ENCODE measurements at places on chromosomes 16 and 17.

- DNase-seq, result no peak
These were observed 229.4 kb downstream of the XYLT1 start for GRCh38 chr16:17241264-17241835.

- no peak for DNase-seq
These were observed 83.9 kb downstream of the NT5M start for GRCh38 chr17:17387017-17387497.

DNA sequence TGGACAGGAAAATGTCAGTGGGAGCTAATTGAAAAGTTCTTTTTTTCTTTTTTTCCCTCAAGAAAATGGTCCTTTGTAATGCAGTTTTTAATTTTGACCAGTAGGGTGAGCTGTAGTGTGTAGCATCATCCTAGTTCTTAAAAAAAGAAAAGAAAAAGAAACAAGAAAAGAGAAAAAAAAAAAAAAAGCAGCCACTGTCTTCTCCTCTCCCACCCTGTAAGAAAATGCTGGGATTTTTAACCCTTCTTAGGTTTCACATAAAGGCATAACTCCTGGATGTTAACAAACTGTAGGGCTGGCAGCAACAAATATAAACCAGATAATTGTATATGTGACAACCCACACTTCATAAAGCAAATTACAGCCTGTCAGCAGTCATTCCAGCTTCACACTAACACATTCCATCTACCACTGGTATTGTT, 78.1 kb downstream of the SKAP1 start:
- DNase-seq, result no peak

DNA sequence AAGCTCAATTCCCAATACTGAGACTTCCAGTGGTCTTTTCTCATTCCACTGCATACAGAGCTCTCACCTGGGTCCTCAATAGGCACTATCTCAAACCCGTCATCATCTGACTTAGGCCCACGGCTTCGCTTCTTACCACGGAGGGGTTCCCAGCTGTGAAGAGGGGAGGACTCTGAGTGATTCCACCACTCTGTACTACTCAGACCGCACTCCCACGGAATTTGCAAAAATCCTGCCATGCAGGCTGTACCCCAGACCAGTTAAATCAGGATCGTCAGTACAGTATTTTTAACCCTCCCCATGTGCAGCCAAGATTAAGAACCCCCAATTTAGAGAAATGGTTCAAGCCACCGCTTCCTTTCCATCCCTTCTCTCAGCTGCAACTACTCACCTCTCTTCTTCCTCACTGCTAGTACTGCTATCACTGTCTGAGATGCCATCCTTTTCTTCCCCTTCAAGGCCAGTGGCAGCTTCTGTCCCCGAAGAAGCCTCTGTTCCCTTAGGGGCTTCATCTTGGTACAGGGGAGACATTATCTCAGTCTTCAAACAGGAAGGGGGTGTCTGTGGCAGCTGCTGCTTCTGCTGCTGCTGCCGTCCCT, 6.2 kb upstream of the PSMC5 start:
- DNase-seq, result no peak

DNA sequence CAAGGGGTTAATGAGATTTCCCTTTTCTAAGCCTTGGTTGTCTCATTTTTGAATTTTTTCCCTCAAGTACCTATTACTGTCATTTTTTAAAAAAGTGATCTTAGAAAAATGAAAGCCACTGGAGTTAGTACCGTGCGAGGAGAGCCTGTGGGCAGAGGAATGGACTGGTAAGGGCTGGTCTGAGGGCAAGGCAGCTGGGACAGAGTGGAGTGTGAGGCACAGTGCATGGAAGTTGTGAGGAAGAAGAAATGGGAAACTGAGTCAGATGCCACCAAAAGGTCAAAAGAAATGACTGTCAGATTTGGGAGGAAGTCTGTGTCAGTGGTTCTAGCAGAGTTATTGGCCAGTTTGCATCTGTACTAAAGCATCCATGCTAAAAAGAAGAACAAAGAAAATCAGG, 8.2 kb downstream of the RASD1 start:
- no peak for DNase-seq

GRCh38 chr16:88522276-88522949, 47.8 kb upstream of the ZC3H18 start:
- DNase-seq, result no peak

GRCh38 chr17:68627956-68628575, 26.9 kb upstream of the FAM20A start:
- DNase-seq, result no peak

DNA sequence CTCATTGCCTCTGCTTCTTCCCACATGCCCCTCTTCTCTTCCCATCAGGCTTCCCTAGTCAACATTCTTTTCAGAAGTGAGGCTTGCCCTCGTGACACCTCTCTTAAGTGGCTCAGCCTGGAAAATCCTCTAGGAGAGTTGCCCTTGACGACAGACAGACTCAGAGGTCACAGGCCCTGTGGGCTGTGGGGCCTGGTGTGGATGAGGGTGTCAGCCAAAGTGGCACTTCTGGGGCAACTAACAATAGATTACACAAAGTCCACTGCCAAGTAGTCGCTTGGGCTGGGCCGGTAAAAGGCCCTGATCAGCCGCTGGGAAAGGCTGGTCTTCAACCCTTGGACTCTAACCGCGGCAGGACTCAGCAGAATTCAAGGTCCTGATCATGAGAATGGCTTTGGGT, 33.7 kb upstream of the METTL16 start:
- no peak for DNase-seq

DNA sequence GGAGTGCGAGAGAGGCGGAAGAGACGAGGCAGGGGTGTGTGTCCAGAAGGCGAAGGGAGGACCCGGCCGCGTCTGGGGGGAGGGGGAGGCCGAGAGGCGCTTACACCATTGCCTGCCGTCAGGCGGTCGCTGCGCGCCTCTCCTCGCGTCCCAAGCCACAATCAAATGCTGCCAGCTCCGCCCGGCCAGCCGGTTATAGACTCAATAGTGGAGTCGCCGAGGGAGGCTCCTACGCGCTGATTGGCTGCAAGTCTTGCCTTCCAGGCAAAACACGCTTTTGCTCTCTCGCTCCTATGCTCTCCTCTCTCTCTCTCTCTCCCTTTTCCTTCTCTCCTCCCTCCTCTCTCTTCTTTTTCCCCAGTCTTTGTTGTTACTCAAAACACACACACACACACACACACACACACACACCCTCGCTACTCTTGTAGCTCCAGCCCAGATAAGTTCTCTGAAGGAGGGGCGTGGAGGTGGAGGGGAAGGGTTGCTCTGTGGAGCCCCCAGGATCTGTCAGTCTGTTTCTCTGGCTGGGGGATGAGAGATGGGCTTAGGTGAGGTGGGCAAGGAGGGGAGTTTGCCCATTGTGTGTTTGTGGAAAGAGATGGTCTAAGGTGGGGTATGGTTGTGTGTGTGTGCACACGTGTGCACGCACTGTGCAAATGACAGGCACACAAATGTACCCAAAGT, at the start of gene DLX3:
TSS of gene DLX3 (minus strand) at position 170 of the 684 bp plus-strand sequence. CDS start 226 bp downstream, outside the sequence.
- no peak for DNase-seq

DNA sequence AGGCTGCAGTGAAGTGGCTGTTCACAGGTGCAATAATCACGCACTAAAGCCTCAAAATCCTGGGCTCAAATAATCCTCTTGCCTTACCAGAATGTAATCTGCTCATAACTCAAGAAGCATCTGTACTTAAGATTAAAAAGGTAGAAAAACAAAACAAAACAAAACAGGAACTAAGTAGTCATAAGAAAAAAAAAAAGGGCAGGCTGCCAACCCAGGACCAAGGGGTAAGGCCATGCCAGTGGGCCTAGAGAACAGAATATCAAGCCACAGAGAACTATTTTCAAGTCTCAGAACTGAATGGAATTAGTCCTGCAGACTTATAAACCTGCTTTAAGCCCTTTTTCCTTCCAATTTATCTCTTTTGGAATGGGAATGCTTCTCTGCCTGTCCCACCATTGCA, 64.8 kb upstream of the TBC1D3K start:
- DNase-seq, result no peak

DNA sequence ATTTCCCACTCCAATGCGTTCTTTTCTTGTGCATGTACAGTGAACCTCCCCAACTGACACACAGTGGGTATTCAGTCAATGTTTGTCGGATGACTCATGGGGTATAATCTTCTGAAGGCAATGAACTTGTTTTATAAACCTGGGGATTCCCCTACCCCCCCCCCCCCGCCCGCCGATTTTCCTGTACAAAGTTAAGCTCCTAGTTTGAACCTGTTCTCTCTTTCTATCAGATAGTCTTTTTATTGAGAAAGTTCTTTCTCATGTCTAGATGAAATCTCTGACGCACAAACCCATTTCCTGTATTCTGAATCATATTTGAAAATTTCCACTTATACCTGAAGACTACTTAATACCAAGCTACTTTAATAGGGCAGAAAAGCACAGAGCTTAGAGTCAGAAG, 338.3 kb downstream of the CA10 start:
- no peak for DNase-seq

- DNase-seq, result no peak
These were observed 9.0 kb upstream of the NGFR start for GRCh38 chr17:49486012-49486641.

GRCh38 chr17:18117533-18117932, 9.0 kb downstream of the MYO15A start:
- no peak for DNase-seq

DNA sequence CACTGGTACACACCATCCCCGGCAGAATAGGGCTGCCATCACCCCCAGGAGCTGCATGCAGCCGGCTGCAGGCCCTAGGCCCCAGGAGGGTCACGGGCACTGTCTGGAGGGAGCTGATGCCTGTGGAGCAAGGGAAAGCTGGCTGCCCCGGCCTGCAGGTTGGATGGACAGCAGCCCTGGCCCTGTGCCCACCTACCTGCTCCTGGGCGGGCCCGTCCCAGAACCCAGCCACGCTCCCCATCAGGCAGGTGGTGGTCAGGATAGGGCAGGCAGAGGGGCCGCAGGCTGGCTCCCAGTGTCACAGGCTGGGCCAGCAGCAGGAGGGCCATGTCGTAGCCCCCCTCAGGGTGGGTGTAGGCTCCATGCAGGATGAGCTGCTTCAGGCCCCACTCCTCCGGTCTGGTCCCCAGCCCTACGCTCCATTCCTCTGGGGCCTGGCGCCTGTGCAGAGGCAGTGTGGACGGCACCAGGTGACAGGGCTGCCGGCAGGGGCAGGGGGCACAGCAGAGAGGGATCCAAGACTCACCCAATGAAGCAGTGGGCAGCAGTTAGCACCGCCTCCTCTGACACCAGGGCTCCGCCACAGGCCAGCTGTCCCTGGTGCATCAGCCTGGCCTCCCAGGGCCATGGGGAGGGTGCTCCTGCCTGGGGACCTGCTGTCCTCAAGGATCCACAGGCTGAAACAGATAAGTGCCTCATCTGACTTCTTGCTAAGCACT, 4.0 kb downstream of the PRSS53 start:
- DNase-seq, result no peak

DNA sequence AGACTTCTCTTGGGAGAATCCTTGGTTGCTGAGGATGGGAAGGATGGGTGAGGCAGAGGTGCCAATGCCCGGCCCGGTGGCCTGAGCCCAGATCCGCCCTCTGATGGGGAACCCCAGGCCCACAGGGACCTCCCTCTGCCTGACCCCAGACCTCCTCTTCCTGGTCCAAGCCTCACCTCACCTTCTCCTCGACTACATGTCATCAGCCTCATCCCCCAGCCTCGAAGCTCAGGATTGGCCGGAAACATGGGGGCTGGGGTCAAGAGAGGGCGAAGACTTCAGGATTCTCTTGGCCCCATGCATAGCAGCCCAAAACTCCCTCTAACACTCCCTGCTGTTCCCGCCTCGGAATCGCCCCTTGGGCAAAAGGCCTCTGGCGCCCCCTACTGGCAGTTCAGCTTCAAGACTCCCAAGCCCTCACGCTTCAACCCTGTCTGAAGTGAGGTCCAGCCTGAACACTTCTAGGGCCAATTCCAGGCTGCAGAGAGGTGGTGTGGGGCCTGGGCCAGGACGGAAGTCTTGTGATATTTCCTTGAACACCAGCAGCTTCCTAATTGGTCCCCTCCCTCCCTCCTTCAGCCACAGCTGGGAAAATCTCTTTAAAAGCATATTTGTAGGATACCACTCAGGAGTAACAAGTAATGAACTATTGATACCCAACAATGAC, 47.2 kb downstream of the ARHGAP27 start:
- DNase-seq, result peak; percentile 84

GRCh38 chr16:28873543-28874201, 4.6 kb upstream of the ATP2A1 start:
- DNase-seq, result no peak

- no peak for DNase-seq
These were observed 10.4 kb downstream of the MPRIP start for GRCh38 chr17:17052462-17053221.

DNA sequence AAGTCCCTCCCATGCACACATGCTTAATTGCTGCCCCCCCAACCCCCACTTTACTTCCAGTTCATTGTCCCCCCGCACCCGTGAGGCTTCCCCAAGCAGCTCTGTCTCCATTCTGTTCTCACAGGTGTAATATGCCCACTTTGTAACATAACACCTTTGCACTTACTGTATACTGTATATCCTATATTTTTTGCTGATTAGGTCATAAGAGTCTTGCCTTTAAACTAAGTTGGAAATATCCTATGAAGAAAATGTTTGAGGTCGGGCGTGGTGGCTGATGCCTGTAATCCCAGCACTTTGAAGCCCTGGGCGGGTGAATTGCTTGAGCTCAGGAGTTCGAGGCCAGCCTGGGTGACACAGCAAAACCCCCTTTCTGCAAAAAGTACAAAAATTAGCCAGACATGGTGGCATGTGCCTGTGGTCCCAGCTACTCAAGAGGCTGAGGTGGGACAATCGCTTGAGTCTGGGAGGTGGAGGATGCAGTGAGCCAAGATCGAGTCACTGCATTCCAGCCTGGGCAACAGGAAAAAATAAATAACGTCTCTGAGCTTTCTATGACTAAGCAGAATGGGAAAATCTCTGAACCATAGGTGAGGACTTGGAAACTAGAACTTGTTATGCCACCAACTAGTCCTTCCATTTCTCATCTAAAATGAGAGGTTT, 76.1 kb downstream of the TNRC6C start:
- no peak for DNase-seq

- DNase-seq, result no peak
These were observed 54.7 kb downstream of the NXN start for GRCh38 chr17:924711-925475.

All from midbrain (tissue), 1 donor.